Dermis microvascular lymphatic vessel endothelial cell (primary cell): ENCODE measurements at places on chromosomes 16 and 17. TPM values are rescaled to one million over a fixed set of nuclear protein-coding genes. Genes with fewer than 3 reads are reported as not detected.

DHX58 gene
- 3.5 TPM in 2 replicates for total RNA-seq

MARVELD3 gene
- total RNA-seq = 0.39 and 0.51 TPM in 2 replicates

- no peak for DNase-seq
Observed at GRCh38 chr16:14444979-14445810, 184.9 kb downstream of the PARN start.

- DNase-seq = peak; percentile 66
Observed at GRCh38 chr17:82030470-82031302, 792 bp upstream of the RAC3 start.

DNA sequence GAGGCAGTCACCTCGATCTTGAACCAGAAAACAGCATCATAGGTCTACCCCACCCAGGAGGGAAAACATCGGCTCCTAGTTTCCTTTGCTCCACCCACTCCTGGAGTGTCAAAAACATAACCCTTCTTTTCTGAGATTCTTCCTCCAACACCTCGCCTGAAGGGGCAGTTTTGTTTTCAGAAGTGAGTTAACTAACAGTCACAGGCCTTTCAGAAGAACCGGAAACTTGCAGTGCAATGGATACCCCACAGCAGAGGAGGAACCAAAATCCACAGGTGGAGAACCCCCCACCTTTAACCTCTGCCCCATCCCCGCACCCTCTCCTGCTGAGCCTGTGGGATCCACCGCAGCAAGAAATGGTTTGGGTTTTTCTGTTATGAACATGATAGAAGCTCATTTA, 7.8 kb upstream of the TEX2 start:
- DNase-seq = no peak

DNA sequence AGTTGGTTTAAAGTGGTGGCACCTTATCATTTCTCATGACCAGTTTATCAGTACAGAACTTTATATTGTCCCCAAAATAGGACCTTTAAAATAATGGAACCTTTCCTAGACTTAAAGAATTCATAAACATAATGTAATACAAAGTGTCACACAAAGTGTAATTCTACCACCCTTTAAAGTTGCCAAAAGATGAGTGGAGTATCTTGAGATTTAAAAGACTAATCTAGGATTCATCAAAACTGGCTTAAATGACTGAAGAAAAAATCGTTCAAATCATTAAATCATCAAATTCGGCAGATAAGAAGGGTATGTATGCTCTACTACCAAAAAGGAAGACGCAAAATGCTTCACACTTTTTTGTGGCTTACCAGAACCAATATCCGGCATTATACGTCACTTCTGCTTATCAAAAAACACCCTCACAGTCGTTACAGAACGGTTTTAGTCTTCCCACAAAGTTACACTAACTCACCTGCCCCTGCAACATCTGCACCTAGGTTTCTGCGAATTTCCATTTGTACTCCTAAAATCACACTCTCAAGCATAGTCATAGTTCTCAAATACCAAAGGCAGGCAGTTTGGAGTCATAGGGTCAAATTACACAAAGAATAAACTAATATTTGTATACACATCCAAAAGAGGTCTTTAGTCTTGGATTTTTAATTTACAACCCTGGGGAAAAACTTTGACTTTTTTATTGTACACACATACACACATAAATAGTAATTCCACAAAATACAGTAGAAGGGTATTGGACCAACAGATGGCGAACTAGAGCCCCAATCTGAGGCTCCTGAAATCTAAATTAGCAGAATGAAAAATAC, 1.4 kb upstream of the KANSL1 start:
- DNase-seq = no peak

GRCh38 chr16:69037373-69038160, 67.9 kb upstream of the HAS3 start:
- no peak for DNase-seq
